Karpas-422 (cell line): ENCODE measurements at places on chromosomes 5 and 9.
A peak's percentile ranks its signal among the peaks of the same experiment; 100 is the strongest.

DNA sequence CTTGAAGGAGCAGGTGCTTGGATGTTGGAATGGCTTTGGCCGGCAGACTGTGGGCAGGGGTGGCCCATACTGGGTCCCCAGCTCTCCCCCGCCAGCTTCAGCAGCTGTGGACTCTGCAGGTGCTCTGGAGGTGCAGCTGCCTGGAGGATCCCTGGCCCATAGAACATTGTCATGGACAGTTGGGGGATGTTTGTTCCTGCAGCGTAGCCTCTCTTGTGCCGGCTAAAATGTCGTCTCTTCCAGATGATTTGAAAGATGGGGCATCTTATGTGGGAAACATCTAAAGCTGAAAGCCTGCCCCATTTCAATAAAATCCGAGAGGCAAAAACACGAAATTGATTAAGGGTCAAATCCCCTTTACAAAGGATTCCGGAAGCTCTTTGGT, 13.5 kb upstream of the SLC6A19 start:
- no peaks in the 10 kb centered on the region for H3K4me1 ChIP-seq
- H3K27me3 ChIP-seq = no peaks in the 10 kb centered on the region
- DNase-seq = no peak
- no peak overlapping the region for H3K4me3 ChIP-seq
- no peaks in the 10 kb centered on the region for H3K36me3 ChIP-seq

DNA sequence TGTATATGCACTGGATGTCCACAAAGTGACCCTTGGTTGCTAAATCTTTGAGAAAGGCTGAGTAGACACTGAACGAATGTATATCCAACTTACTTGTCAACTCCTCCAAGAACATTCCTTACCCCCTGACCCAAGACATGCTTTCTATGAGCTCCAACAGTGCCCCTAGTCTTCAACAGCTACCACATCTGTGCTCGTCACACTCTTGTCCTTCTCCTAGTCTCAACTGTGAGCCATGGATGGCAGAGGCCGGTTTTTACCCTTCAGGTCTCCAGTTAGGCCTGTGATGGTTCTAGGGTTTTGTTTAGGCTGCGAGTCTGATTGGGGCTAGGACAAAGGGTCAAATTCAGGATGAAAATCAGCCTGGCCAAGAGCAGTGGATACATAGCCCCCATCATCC, 19.0 kb upstream of the GPX3 start:
- H3K4me1 ChIP-seq = no peaks in the 10 kb centered on the region
- DNase-seq = no peak
- H3K27ac ChIP-seq = no peak overlapping the region
- no peaks in the 10 kb centered on the region for H3K27me3 ChIP-seq

DNA sequence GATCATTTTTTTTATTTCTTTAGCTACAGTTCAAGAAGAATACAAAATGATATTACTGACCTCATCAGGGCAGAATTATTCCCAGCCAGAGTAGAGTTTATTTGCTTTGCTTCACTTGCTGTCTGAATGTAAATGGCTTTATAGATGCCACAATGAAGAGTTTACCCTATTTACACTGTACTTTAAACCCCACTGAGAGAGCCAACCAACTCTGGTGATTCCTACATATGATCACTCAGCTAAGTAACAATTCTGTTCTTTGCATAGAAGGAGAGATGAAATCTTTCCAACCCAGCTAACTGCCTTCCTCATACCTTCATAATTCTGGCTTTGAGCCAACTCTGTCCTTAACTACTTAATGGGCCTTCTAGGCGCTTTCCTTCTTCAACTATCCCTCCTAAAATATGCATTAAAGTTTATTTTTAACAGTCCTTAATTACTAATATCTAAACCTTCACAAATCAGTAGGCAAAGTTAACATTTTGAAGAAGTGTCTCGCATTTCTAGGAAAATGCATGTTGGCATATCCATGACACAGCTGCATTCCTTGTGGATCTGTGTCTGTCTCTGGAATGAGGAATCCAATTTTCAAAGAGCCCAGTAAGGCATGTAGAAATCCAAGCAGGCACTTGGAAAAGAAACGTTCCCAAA, 284.8 kb upstream of the GRAMD2B start:
- no peaks in the 10 kb centered on the region for H3K36me3 ChIP-seq
- no peak for DNase-seq
- H3K4me1 ChIP-seq = no peaks in the 10 kb centered on the region
- H3K27me3 ChIP-seq = no peaks in the 10 kb centered on the region

GRCh38 chr5:68189171-68189570, 26.4 kb upstream of the PIK3R1 start:
- H3K4me1 ChIP-seq = no peaks in the 10 kb centered on the region
- H3K27ac ChIP-seq = no peak overlapping the region
- H3K36me3 ChIP-seq = no peaks in the 10 kb centered on the region
- no peak overlapping the region for H3K4me3 ChIP-seq
- no peaks in the 10 kb centered on the region for H3K27me3 ChIP-seq

DNA sequence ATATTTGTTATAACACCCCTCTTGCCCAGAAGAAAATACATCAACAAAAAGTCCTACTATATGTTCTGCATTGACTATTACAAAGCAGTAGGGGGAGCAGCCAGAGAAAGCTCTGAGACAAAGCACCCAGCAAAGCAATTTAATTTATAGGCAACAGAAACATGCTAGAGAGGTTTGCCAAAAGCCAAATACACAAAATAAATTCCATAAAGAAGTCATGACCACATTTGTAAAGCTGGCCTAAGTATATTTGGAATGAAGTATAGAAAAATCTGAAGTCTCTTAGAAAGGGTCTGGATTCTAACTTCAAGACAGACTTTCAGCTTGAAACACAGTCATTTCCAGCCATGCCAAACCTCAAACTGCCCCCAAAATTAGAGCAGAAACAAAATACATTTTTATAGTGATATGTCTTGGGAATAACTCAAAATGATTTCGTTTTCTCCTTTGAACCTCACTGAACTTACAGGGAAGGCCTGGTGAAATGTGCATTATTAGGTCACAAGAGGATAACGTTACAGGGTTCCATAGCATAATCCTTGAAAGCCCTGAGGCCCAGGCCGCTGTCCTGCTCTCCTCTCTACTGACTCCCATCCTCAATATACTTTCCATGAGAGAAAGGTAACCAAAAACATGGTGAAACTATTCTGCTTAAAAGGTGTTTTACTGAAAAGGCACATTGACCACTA, 451.8 kb downstream of the RAB3C start:
- H3K36me3 ChIP-seq = no peaks in the 10 kb centered on the region
- no peak overlapping the region for H3K4me3 ChIP-seq
- H3K4me1 ChIP-seq = no peaks in the 10 kb centered on the region
- peak; percentile 50 for DNase-seq
- H3K27ac ChIP-seq = no peak overlapping the region

DNA sequence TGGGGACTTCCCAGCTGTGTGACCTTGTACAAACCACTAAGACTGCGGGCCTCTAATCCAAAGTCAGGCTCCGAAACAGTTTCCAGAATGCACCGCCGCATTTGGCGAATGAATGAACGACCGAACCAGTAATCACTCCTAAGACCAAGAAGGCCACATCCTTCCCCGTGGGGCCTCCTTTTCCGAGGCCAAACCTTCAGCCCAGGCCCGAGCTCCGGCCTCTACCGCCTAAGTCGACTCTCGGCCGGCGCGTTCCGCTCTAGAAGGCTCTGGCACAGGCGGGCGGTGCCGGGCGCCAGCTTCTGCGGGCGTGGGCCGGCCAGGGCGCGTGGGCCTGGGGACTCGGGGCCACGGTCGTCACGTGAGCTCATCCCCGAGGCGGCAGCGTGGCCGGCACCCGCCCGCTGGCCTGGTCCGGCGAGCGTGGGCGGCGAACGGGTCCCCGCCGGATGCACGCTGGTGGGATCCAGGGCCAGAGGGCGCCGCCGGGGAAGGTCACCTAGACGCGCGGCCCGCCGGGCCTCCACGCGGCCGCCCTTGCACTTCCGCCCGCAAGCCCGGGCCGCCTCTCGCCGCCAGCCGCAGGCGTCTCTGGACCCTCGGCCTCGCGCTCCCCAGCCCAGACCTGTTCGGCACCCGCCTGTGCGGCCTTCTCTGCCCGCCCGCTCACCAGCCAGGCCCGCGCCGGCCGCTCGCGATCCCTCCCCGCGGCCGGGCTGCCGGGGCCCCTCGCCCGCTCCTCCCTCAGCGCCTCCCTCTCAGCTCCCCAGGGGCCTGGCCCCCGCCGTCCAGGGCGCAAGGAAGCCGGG, 754 bp downstream of the VDAC1 start:
- peaks cover 44% of the 10 kb centered on the region for H3K4me1 ChIP-seq
- peak overlapping the region; percentile 78 for H3K27ac ChIP-seq
- peak; percentile 74 for DNase-seq

- peak; percentile 80 for DNase-seq
- H3K4me3 ChIP-seq = no peak overlapping the region
- no peak overlapping the region for H3K27ac ChIP-seq
- no peaks in the 10 kb centered on the region for H3K36me3 ChIP-seq
These were observed 36.6 kb upstream of the MYORG start for GRCh38 chr9:34413231-34413852.

DNA sequence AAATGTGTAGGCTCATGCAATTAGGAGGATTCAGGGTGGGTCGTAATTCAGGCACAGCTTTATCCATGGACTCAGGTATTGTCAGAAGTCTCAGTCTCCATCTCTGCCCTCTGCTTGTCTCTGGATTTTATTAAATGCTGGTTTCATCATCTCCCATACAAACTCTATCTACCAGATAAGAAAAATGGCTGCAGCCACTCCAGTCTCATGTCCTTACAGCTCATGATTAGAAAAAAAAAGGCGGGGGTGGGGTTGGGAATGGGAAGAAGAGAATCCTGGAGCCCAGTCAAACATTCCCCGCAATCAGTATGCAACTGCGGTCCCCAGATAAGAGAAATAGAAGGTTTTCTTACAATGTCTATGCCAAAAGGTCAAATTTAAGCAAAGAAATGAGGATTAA, 7.6 kb upstream of the FBXO38 start:
- DNase-seq = no peak
- no peak overlapping the region for H3K27ac ChIP-seq
- H3K4me1 ChIP-seq = no peaks in the 10 kb centered on the region
- H3K4me3 ChIP-seq = no peak overlapping the region
- H3K36me3 ChIP-seq = no peaks in the 10 kb centered on the region

- DNase-seq = no peak
- no peak overlapping the region for H3K4me3 ChIP-seq
- no peak overlapping the region for H3K27ac ChIP-seq
- H3K27me3 ChIP-seq = no peaks in the 10 kb centered on the region
- no peaks in the 10 kb centered on the region for H3K36me3 ChIP-seq
These were observed 313.6 kb downstream of the KCTD16 start for GRCh38 chr5:144484124-144484897.

- H3K4me1 ChIP-seq = no peaks in the 10 kb centered on the region
- no peaks in the 10 kb centered on the region for H3K36me3 ChIP-seq
- H3K27ac ChIP-seq = no peak overlapping the region
These were observed 25.8 kb downstream of the FPGS start for GRCh38 chr9:127828262-127829031.

GRCh38 chr9:34884747-34885189, 73.3 kb upstream of the PHF24 start:
- no peaks in the 10 kb centered on the region for H3K27me3 ChIP-seq
- H3K4me1 ChIP-seq = peaks cover 7% of the 10 kb centered on the region; the same call in 1 of the 2 replicates
- H3K36me3 ChIP-seq = no peaks in the 10 kb centered on the region
- H3K4me3 ChIP-seq = no peak overlapping the region
- DNase-seq = no peak
- no peak overlapping the region for H3K27ac ChIP-seq

DNA sequence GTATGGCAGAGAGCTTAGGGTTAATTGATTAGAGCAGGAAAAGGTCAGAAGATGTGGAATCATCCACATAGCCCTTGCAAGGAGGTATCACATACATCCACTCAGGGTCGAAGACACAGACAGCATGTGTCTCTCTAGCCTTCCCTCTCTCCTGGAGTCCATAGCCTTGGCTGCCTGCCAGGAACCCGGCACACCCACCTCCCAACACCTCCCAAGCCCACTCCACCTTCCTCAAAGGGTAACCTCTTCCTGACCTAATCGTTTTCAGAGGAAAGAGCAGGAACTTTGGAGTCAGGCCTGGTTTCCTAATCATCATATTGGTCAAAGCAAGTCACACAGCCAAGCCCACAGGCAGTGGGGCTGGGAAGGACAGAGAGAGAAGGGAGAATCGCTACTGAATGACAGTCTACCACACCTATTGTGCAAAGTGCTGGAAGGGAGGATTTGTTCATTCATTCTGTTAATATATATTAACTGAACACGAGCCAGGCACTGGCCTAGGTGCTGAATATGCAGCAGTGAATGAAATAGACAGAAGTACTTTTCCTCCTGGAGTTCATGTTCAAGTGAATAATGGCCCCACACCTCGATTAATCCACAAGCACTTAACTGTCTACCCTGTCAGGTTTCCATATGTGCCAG, 107.8 kb downstream of the KCNIP1 start:
- H3K4me3 ChIP-seq = no peak overlapping the region
- H3K36me3 ChIP-seq = no peaks in the 10 kb centered on the region
- no peaks in the 10 kb centered on the region for H3K27me3 ChIP-seq
- H3K27ac ChIP-seq = no peak overlapping the region
- peaks cover 9% of the 10 kb centered on the region for H3K4me1 ChIP-seq

- no peaks in the 10 kb centered on the region for H3K4me1 ChIP-seq
- H3K36me3 ChIP-seq = no peaks in the 10 kb centered on the region
- H3K27me3 ChIP-seq = no peaks in the 10 kb centered on the region
- H3K27ac ChIP-seq = no peak overlapping the region
- H3K4me3 ChIP-seq = no peak overlapping the region
- no peak for DNase-seq
These were observed 165.3 kb upstream of the FBXL7 start for GRCh38 chr5:15334551-15335266.
